ENCODE measurements at places on chromosomes 4 and X.

- no peak for DNase-seq
Observed at GRCh38 chr4:10046471-10046870, 25.2 kb upstream of the SLC2A9 start.

GRCh38 chr4:11626066-11626465 is 197.4 kb upstream of the HS3ST1 start:
- no peak for DNase-seq

GRCh38 chr4:30005995-30006394 is 714.2 kb upstream of the PCDH7 start:
- no peak for DNase-seq

DNA sequence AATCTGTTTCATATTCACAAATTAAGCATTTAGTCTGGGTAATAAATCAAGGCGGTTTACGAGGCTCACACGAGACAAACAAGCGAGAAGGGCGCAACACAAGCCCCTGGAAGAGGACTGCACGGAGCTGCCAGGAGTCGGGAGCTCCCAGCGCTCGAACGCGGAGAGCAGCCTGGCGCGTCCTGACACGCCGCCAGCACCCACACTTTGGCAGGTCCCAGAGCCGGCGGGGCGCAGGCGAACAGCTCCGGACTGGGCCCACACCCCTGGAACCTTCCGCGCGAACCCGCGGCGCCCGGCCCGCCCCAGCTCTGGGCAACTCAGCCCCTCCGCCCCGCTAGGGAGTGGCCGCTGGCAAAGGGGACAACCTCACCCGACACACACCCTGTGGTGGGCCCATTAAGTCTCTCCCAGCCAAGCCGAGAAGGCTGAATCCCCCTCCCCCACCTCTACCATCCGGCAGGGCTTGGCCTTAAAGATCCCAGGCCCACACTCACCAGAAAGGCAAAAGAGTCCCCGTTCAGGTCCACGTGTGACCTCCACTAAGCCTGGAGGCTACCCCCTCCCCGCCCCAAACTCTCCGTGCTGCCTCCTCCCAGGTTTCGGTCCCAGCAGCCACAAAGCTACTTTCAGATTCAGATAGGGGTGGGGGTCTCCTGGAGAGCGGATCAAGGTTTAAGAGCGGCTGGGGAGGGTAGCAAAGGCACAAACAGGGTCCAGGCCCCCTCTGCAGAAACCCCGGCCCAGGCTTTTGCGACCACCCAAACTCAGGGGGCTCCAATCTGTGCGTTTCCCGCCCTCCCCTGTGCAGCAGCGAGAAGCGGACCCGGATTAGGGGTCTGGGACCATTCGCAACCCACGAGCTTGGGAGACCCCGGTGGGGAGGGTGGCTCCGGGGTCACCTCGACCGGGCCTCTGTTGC is 47.5 kb upstream of the BCOR start:
- DNase-seq: no peak

- DNase-seq: no peak
Observed at GRCh38 chr4:100147198-100147597, 43.1 kb downstream of the DDIT4L start.

- no peak for DNase-seq
Observed at GRCh38 chrX:68876731-68877130, 47.9 kb downstream of the EFNB1 start.

GRCh38 chr4:124938836-124939235 is 226.3 kb upstream of the ANKRD50 start:
- no peak for DNase-seq

GRCh38 chr4:118736900-118737299 is 51.7 kb downstream of the METTL14 start:
- DNase-seq: no peak

GRCh38 chrX:43805579-43805978 is 76.7 kb downstream of the MAOB start:
- no peak for DNase-seq

- DNase-seq: no peak
Observed at GRCh38 chrX:104315555-104315954, 60.8 kb upstream of the ESX1 start.

GRCh38 chr4:10762561-10762960 is 78.0 kb upstream of the CLNK start:
- no peak for DNase-seq

- no peak for DNase-seq
Observed at GRCh38 chr4:72377491-72378194, 191.4 kb downstream of the ADAMTS3 start.

DNA sequence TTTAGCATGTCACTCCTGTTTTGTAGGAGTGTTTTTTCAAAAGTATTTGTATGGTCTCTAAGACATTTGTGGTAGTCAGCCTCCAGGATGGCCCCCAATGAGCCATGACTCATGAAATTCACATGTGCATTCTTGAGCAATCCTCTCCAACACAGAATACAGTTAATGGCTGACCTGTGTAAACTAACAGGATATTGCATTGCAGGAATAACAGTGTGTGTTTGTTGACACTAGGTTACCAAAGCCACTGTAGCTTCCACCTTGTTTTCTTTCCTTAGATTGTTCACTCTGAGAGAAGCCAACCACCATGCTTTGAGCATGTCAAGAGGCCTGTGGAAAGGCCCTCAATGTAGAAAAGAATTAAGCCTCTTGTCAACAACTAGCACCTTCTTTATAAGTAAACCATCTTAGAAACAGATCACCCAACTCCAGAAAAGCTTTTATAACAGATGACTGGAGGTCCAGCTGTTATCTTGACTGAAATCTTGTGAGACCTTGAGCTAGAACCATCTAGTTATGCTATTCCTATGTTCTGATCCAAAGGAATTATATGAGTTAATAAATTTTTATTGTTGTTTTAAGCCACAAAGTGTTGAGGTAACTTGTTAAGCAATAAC is 28.5 kb downstream of the TBCK start:
- no peak for DNase-seq

DNA sequence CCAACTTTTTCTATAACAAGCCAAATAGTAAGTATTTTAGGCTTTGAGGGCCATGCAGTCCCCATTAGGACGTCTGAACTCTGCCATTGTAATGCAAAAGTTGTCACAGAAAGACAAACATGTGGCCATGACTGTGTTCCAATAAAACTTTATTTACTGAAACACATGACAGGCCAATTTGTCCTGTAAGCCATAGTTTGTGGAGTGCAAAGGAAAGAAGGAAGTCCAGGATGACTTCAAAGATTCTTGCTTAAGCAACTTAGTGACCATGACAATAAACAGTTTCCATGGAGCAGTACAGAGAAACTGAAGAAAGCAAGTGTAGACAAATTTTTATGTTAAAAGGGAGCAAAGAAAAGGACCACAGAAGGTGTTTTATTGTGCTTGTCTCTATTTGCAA is 35.0 kb upstream of the MYOZ2 start:
- no peak for DNase-seq

DNA sequence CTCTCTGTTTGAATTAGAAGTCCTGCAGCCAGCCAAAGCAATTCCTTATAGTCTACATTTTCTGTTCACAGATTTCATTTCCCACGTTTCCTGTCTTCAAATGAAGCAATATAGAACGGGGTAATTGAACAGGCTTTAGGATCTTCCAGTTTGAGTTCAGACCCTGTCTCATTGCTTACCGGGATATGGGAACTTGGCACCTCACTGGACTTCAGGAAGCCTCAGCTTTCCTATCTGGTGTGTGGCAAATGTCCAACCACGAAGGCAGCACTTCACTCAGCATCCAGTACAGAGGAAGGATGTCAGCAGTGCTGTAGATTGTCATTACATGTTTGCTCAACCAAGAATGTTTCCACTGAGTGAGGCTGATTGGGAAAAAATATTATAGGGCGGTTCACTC is 271.1 kb upstream of the ZFP42 start:
- no peak for DNase-seq

- no peak for DNase-seq
Observed at GRCh38 chr4:186827534-186827897, 103.9 kb upstream of the FAT1 start.

DNA sequence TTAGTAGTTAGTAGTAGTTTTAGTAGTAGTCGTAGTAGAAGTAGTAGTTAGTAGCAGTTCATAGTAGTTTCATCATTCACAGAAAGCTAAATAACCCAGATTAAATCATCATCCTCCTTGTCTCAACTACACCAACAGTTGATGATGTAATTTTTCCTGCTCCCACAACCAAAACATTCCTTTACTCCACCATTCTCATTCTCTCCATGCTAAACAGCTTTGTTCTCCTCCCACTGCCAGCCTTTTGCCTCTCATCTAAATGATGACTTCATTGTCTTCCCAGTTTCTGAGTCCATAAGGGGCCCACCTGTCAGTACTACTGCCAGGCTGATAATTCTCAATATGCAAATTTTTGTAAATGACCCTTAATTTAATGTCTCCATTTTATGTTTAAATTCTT is 68.9 kb downstream of the ARHGAP24 start:
- DNase-seq: no peak

GRCh38 chr4:74661427-74662201 is 132.7 kb downstream of the BTC start:
- no peak for DNase-seq

- no peak for DNase-seq
Observed at GRCh38 chr4:22897520-22898108, 204.9 kb downstream of the GBA3 start.

DNA sequence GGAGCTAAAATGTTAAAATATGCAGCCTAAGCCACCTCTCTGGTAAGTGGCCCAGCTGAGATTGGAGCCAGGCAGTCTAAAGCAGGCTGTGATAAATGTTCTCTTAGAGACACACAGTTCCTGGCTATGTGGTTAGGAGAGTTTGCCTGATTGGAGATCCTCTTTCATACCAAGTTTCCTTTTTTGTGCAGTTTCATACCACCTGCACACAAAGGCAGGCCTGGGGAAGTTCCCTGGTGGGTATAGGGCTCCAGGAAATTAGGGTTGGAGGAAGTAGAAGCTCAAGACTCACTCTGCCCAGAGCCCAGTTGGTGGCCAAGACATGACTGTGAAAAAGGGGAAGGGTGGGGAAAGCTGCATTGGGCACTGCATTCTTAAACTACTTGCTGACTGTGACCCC is 16.9 kb downstream of the CYBB start:
- DNase-seq: no peak

- DNase-seq: no peak
Observed at GRCh38 chr4:54971474-54971950, 153.9 kb downstream of the KDR start.

- DNase-seq: no peak
Observed at GRCh38 chrX:32966821-32967355, 244.5 kb downstream of the DMD start.

GRCh38 chr4:188109157-188109755 is at the start of gene TRIML2:
TSS of gene TRIML2 (minus strand) at chr4:188109603. CDS start at chr4:188105368, 4,235 bp downstream.
- no peak for DNase-seq

GRCh38 chr4:38865445-38865844 is 2.2 kb upstream of the FAM114A1 start:
- no peak for DNase-seq

DNA sequence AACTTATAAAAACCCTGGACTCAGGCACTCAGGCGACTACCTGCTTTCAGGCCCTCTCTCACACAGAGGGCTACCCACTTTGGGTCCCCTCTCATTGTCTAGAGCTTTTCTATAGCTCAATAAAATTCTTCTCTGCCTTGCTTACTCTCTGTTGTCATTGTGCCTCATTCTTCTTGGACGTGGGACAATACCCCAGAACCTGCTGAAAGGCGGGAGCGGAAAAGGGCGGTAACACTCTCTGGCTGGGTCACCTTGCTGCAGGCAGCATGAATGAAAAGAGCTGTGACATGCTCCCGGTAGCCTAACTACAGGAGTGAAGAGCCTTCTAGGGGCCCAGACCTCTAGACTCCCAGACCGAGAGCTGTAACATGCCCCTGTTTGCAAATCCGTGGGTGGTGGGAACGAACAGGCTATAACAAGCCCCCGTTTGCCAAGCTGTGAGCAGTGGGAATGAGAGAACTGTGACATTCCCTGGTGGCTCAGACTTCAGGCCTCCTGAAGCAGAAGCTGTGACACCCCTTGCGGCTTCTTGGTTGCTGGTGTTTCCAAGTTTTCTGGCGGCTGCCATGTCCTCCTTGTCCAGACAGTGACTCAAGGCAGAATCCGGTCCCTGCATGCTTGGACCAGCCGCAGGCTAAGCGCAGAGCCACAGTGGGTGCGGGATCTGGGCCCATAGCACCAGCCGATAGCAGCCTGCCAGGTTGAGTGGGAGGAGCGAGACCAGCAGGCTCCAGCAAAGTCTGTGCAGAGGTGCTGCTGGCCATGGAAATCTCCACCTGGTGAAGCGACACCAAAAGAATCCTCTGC is 684.6 kb downstream of the ARAP2 start:
- no peak for DNase-seq

DNA sequence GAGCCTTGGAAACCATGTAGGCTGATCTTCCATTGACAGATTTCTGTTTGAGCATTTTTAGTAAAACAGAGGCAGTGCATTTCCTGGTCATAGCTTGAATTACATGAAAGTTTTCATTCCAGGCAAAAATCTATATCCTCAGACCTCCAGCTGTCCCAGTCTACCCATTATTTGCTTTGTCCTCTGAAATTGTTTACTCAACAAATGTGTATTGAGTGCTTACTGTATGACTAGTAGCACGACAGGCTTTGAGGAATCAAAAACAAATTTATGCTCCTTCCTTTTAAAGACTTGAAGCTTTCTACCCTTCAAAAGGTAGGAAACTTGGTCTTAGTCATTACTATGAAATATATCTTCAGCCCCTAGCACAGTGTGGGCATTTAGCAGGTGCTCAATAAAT is 307.9 kb upstream of the IGFBP7 start:
- DNase-seq: no peak

GRCh38 chr4:126701756-126702155 is 931.0 kb upstream of the INTU start:
- DNase-seq: no peak

- DNase-seq: no peak
Observed at GRCh38 chr4:165872461-165873297, at the start of gene TLL1. TSS of gene TLL1 (plus strand) at chr4:165873237. CDS start at chr4:165873905, 668 bp downstream.

DNA sequence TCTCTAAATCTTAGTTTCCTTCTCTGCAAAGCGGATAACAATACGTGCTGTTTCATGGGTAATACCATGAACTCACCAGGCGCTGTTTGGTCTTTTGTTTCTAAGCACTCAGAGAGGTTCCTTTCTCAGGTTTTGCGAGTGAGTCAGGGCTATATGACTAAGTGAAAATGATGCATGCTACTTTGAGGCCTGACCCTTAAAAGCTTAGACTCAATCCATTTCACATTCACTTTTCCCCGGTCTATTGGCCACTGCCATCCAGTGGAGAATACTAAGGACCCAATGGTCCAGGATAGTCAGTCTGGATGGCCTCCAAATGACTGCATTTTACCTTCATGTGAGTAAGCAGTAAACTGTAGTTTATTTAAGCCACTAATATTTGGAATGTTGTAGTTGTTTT is 400.8 kb upstream of the SLIT2 start:
- no peak for DNase-seq

- DNase-seq: no peak
Observed at GRCh38 chr4:175051974-175052373, 133.8 kb downstream of the ADAM29 start.

DNA sequence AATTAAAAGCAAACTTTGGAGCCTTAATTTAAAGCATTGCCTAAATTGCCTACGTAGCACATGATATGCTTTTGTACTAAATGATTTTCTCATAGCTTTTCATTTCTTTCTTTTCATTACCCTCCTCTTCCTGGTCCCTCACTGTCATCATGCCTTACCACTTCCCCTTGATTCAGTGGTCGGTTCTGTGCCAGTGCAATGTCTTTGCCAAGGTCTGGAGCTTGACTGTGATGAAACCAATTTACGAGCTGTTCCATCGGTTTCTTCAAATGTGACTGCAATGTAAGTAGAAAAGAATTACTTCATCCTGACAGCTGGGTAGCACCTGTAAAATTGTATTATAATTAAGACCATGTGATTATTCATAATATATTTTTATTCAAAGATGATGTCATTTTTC is 72.5 kb downstream of the C4orf46 start:
- no peak for DNase-seq

Measured in activated CD4-positive, alpha-beta T cell treated with anti-CD3 and anti-CD28 coated beads, Interleukin-2, amount 50 U/mL, for 4 hours (primary cell).